Aorta (tissue), 5 donors: ENCODE measurements at places on chromosomes 7 and 10. TPM values are rescaled to one million over a fixed set of nuclear protein-coding genes. Genes with fewer than 3 reads are reported as not detected.
A peak's percentile ranks its signal among the peaks of the same experiment; 100 is the strongest.

TUBB8 gene
- total RNA-seq = not detected

GRCh38 chr10:5918763-5919162 lies 28.7 kb downstream of the FBH1 start:
- H3K4me3 ChIP-seq = no peak overlapping the region
- DNase-seq = no peak
- no peak overlapping the region for H3K27ac ChIP-seq
- H3K4me1 ChIP-seq = no peaks in the 10 kb centered on the region
- H3K27me3 ChIP-seq = no peaks in the 10 kb centered on the region
- H3K36me3 ChIP-seq = peaks cover under 1% of the 10 kb centered on the region

DNA sequence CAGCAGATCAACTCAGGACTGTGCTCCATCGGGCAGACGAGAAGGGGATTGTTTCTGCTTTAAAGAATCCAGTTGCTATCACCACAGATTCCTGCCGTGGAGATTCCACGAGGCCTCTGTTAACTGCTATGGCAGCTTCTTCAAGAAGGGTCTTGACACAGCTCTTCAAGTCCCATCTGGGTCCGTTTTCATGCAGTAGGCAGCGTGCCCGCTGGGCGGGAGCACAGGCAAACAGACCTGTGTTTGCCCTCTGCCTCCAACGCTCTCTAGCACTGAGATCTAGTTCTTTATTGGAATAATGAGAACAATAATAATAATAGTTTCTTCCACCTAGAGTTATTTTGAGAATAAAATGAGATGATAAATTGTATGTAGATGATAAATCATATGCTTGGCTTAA lies 127.2 kb upstream of the SP8 start:
- no peaks in the 10 kb centered on the region for H3K27me3 ChIP-seq
- no peak overlapping the region for H3K27ac ChIP-seq
- no peak for DNase-seq
- no peak overlapping the region for H3K4me3 ChIP-seq
- H3K36me3 ChIP-seq = no peaks in the 10 kb centered on the region
- H3K4me1 ChIP-seq = no peaks in the 10 kb centered on the region

CPA1 gene
- 5.9 TPM for total RNA-seq

DNA sequence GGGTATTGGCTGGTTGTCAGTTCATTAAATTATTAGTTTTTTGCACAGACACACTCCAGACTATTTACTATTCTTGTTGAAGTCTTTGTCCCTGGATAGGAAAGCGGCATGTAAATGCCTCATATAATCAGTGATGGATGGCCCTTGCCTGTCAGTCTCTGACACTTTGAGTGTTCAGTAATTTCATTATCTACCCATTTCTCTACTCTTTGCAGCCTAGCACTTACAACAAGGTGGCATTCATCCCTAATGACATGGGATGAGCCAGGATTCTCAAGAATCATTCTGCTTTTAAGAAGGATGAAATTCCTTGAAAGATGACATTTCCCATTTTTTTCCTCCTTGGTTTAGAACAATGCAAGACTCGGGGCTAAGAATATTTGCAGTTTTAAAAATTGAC lies 155.7 kb downstream of the SORCS3 start:
- no peak for DNase-seq
- no peaks in the 10 kb centered on the region for H3K36me3 ChIP-seq
- H3K4me1 ChIP-seq = no peaks in the 10 kb centered on the region
- no peaks in the 10 kb centered on the region for H3K27me3 ChIP-seq
- H3K4me3 ChIP-seq = no peak overlapping the region
- no peak overlapping the region for H3K27ac ChIP-seq

GRCh38 chr7:73734619-73735527 lies 3.7 kb downstream of the ABHD11 start:
- H3K4me3 ChIP-seq = no peak overlapping the region
- no peaks in the 10 kb centered on the region for H3K27me3 ChIP-seq
- peak; percentile 85 for DNase-seq

GRCh38 chr10:1716839-1717238 lies 20.5 kb downstream of the ADARB2 start:
- no peaks in the 10 kb centered on the region for H3K27me3 ChIP-seq
- no peak overlapping the region for H3K4me3 ChIP-seq
- H3K4me1 ChIP-seq = no peaks in the 10 kb centered on the region
